Motor neuron (in vitro differentiated cells): ENCODE measurements at places on chromosomes 5 and 9. TPM values are rescaled to one million over a fixed set of nuclear protein-coding genes. Genes with fewer than 3 reads are reported as not detected.

DNA sequence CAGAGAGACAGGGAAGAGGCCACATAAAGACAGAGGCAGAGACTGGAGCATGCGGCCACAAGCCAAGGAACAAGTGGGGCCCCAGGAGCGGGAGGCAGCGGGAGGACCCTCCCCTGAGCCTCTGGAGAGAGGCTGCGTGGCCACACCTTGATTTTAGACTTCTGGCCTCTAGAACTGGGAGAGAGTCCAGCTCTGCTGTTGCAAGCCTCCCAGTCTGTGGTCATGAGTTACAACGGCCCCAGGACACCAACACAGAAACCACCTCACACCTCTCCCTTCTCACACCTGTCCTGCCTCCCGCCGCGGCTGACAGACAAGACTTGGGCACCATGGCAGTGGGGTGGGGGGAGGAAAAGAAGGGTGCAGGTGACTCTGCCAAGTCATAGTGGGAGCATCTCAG lies 2.2 kb downstream of the INPP5E start:
- ATAC-seq, result no peak

- ATAC-seq, result no peak
Measured at GRCh38 chr5:33462456-33462855, 21.7 kb downstream of the TARS1 start.

Gene PRR16
- total RNA-seq, result not detected in 2 replicates

Gene RASEF
- 8.5 and 9.0 TPM in 2 replicates for total RNA-seq

Gene PURA
- total RNA-seq, result 3.4 and 3.9 TPM in 2 replicates
